ENCODE measurements at places on chromosomes 5 and 9. TPM values are rescaled to one million over a fixed set of nuclear protein-coding genes. Genes with fewer than 3 reads are reported as not detected.
A peak's percentile ranks its signal among the peaks of the same experiment; 100 is the strongest.

GRCh38 chr9:127676638-127677037 is 30.1 kb upstream of the CFAP157 start:
- no peak for DNase-seq

The TOMM5 gene
- total RNA-seq, result 59.4 TPM

DNA sequence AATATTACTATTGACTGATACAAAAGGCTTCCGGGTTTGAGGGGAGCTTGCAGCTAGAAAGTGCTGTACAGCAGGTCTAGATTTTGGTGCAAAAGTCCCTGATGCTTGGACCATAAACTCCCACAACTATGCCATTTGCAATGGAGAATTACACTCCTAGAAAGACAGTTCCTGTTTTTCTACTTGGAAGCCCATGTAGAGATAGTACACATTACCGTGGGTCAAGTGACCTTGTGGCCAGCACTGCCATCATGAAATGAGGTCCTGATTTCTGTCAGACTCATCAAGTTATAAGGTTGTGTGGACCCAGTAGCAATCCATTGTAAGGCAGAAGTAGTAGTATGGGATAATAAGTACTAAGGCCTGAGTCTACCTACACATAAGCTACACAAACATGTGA is 42.8 kb upstream of the TNFSF8 start:
- no peak for DNase-seq

GRCh38 chr5:90747693-90748092 is 189.1 kb downstream of the ADGRV1 start:
- DNase-seq, result no peak

GRCh38 chr5:67976891-67977601 is 238.5 kb upstream of the PIK3R1 start:
- no peak for DNase-seq

The CARD6 gene
- total RNA-seq, result 5.3 TPM

The ZCCHC7 gene
- total RNA-seq, result 6.3 TPM

The OMD gene
- 4.2 TPM for total RNA-seq

GRCh38 chr5:141973871-141974595 is 5.1 kb downstream of the RNF14 start:
- no peak for DNase-seq

- DNase-seq, result no peak
Measured at GRCh38 chr9:20996809-20997208, 34.6 kb downstream of the HACD4 start.

The SURF6 gene
- total RNA-seq, result 11.1 TPM

- DNase-seq, result no peak
Measured at GRCh38 chr5:54748527-54748926, 231.0 kb downstream of the SNX18 start.

The EFNA5 gene
- total RNA-seq, result 25.7 TPM

GRCh38 chr5:172683264-172683644 is 42.2 kb downstream of the NEURL1B start:
- no peak for DNase-seq

- no peak for DNase-seq
Measured at GRCh38 chr5:148799737-148800527, 26.5 kb upstream of the ADRB2 start.

GRCh38 chr9:77488439-77489126 is 159.5 kb downstream of the GNA14 start:
- DNase-seq, result no peak

The PCDHGC5 gene
- total RNA-seq, result 3.0 TPM

DNA sequence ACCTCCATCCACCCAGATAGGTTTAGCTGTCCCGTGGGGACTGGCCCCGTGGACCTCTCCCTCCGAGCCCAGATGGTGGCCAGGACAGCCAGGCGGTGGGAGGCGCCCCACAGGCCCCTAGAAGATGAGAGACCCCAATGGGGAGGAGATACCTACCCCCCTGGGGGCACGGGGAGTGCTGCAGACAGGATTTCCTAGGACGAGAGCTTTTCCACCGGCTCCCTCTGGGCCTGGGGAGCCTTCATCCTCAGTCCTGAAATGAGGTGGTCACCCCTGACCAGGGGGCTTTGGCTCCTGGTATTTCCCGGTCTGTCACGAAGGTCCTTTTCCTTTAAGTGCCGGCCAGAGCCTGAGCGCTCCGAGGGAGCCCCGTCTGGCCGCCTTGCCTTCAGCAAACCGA is 46.8 kb downstream of the MRPL36 start:
- DNase-seq, result peak; percentile 23

DNA sequence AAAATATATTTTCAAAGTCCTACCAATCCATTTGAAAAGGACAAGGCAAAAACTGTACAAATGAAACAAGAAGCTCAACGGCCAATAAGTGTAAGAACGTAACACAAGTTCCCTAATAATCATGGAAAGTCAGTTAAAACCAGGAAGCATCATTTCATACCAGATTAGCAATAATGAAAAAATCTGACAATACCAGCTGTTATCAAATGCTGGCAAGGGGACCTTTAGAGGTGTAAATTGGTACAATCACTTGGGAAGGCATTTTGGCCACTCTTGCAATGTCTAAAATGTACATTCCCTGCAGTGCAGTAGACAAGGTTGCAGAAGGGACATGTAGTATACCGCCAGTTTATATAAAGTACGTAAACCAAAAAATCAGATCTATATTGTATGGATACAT is 10.1 kb upstream of the SEMA5A start:
- DNase-seq, result no peak

The CTNND2 gene
- total RNA-seq, result 1.7 TPM

GRCh38 chr9:128243215-128244018 is 32.4 kb downstream of the GOLGA2 start:
- DNase-seq, result peak; percentile 63

- peak; percentile 59 for DNase-seq
Measured at GRCh38 chr5:175059687-175060211, 335.4 kb downstream of the MSX2 start.

The EIF4E1B gene
- total RNA-seq, result not detected

DNA sequence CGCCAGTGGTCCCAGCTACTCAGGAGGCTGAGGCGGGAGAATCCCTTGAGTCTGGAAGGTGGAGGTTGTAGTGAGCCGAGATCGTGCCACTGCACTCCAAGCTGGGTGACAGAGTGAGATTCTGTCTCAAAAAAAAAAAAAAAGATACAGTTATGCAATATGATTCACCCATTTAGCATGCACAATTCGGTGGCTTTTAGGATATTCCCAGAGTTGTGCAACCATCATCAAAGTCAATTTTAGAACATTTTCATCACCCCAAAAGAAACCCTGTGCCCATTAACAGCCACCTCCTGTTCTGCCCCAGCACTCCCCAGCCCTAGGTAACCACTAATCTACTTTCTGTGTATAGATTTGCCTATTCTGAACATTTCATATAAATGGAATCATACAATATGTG is 4.3 kb upstream of the DHFR start:
- DNase-seq, result no peak

DNA sequence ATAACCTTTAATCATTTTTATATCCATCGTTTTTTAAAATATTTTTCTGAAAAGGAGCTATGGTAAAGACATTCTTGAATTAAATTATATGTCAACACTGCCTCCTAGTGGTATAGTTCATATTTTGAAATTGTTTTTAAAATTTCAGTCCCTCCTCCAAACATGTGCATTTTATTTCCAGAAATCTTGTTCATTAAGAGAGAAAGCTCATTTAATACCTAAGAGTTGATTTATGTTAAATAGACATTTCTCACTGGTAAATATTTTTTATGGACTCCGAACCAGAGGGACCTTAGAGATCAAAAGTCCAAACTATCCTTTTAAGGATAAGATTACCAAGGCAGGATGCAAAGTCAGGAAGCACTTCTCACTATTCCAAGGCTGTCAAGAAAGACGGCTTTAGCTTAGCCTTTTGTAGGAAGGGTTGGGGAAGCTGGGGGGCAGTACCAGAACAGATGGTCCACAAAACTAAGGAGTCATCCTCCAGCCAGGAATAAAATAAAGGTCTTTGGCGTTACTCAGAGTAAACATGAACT is 21.6 kb downstream of the BHMT start:
- DNase-seq, result no peak

DNA sequence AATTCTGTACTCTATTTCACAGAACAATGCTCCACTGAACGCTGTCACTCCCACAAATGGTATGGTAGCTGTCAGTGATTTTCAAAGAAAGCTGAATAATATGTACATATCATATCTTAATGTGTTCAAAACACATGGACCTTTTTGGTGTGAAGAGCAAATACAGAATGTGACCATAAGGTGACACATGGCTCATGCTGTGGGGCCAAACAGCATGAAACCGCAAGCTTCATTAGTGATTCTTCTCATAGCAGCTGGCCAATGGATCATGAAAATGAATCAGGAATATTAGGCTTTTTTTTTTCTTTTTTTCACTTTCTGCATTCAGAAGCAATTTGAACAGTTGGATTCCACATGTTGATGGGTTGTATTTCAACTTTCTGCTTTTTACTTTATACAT is 54.9 kb upstream of the CDH9 start:
- no peak for DNase-seq

DNA sequence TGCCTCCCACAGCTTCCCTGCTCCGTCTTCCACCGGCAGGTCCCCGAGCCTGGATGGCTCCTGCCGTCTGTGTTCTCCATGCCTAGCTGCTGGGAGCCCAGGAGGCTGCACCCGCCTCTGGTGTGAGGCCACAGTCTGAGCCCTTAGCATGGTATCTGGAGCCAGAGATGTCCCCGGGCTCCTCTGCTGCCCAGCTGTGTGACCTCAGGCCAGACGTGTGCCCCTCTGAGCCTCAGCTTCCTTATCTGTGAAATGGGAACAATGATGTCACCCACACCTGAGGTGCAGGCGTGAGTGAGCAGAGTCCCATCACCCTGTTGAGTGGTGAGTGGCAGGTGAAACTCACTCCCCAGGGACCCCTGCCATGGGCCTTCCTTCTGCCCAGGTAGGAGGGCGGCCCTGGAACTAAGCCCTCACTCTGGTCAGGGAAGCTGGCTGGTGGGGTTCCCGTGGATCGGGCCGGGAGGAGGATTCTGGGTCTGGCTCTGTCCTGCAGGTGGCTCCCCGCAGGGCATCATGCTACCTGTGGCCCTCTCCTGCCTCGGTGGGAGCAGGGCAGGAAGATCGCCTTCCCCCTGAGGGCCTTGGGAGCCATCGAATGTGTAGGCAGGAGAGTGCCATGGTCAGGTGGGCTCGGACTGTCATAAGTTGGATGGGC is 239.0 kb downstream of the PBX3 start:
- DNase-seq, result no peak

- no peak for DNase-seq
Measured at GRCh38 chr5:54956922-54957321, 28.5 kb downstream of the ESM1 start.

DNA sequence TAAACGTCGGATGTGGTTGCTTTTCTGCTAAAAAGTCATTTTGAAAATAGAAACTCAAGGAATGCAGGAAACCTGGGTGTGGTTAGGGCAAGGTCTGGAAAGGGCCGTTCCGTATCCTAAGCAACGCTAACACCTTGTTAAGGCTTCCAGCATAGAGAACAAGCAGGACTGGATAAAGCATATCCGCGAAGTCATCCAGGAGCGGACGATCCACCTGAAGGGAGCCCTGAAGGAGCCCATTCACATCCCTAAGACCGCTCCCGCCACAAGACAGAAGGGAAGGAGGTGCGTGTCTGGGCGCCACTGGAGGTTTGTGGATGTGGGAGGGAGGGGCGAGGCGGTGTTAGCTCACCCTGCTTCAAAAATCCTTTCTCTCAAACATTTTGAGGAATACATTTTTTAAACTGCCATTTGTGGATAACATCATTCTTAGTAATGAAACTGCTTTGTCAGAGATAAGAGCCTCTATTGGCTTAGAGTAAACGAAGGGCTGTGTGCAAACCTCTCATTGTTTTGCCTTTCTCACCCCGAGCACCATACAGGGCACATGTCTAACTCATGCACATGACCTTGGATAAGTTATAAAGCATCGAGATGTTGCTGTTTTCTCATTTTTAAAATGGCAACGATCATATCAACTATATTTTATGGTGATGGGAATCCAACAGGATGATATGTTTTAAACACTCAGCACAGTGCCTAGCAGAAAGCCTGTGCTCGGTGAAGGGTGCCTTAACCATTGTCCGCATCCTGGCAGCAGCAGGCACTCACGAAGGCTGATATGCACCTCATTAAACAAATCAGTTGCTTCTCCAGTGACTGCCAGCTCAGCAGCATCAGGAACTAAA is 175.7 kb upstream of the OTULINL start:
- no peak for DNase-seq

GRCh38 chr5:159353661-159354252 is 23.5 kb upstream of the IL12B start:
- no peak for DNase-seq

- no peak for DNase-seq
Measured at GRCh38 chr9:84969084-84969483, 299.6 kb downstream of the NTRK2 start.

GRCh38 chr9:37295796-37296195 is 126.7 kb upstream of the GRHPR start:
- no peak for DNase-seq

The RUSC2 gene
- 25.7 TPM for total RNA-seq

DNA sequence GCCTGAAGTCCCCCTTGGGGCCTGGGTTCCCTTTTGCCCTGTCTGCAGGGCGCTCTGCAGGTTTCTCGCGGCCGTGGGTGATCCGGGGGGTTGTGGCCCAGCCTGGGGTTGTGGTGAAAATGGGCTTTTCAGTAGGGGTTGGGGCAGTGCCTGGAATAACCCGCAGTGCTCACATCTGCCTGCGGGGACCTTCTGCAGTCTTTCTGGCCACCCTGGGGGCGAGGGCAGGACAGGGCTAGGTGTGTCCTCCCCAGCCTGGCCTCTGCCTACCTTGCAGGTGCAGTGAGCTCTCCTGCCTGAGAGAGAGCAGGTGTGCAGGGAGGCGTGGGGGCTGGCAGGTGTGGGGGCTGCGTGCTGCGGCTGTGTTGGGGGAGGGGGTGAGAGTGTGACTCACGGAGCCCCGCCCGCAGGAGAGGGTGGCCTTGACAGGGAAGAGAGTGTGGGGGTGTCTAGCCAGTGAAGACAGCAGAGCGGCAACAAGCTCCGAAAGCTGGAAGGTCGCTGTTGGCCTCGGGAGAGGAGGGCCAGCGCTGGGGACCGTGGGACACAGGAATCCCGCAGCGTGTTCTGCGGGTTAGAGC is 131.4 kb downstream of the MRPL36 start:
- no peak for DNase-seq
